CD4-positive, alpha-beta memory T cell (primary cell): ENCODE measurements at places on chromosomes 5 and 9. TPM values are rescaled to one million over a fixed set of nuclear protein-coding genes. Genes with fewer than 3 reads are reported as not detected.

DNA sequence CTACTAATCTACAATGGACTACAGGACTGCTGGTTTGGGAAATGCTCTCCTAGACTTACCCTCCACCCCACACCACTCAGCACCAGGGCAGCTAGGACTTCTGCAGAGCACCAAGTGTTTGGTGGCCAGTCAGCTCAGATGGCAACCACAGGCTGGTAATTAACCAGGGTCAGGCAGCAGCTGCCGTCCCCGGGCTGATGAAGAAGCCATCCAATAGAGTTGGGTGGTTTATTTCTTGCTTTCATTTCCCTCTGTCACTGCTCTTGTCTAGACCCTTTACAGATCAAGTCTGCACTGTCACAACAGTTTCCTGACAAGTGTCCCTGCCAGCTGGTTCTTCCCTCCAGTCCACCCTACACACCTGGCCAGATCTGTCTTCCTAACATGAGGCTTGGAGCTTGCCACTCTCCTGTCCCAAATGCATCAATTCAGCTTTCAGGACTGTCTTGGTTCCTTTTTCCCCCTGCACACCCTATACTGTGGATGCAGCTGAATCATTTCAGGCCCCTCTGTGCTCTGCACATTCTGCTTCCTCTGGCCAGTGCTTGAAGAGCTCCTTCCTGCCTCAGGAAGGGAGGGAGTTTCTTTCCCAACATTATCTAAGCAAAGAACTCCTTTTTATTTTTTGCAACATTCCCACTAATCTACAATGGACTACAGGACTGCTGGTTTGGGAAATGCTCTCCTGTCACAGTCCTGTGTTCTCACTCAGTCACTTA is 30.2 kb upstream of the HSPA9 start:
- H3K27me3 ChIP-seq: no peaks in the 10 kb centered on the region
- H3K4me1 ChIP-seq: peaks cover 5% of the 10 kb centered on the region
- H3K36me3 ChIP-seq: no peaks in the 10 kb centered on the region
- DNase-seq: no peak
- no peak overlapping the region for H3K27ac ChIP-seq

DNA sequence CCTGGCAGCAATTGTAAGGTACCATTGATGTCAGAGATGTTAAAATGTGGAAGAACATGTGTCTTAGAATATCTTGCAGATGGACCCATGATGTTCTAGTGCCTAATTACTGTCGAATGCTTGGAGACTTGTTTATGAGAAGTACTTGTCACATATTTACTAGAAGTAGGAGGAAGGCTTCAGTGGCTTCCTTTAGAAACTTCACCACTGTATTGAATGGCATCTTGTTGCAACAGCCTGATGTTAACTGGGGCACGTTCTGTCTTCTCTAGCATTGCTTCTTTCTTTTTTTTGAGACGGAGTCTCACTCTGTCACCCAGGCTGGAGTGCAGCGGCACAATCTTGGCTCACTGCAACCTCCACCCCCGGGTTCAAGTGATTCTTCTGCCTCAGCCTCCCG is 16.5 kb downstream of the UGCG start:
- DNase-seq: no peak
- H3K36me3 ChIP-seq: no peaks in the 10 kb centered on the region
- H3K4me1 ChIP-seq: peaks cover 83% of the 10 kb centered on the region
- no peaks in the 10 kb centered on the region for H3K27me3 ChIP-seq

- H3K27ac ChIP-seq: no peak overlapping the region
- H3K4me1 ChIP-seq: no peaks in the 10 kb centered on the region
- no peak overlapping the region for H3K4me3 ChIP-seq
- DNase-seq: no peak
- no peaks in the 10 kb centered on the region for H3K27me3 ChIP-seq
Measured at GRCh38 chr5:166331521-166331920, 1959.9 kb upstream of the WWC1 start.

GRCh38 chr5:33793836-33794549 is 97.8 kb downstream of the ADAMTS12 start:
- no peaks in the 10 kb centered on the region for H3K4me1 ChIP-seq
- DNase-seq: no peak
- H3K36me3 ChIP-seq: no peaks in the 10 kb centered on the region

GRCh38 chr5:6470672-6471071 is 22.0 kb downstream of the UBE2QL1 start:
- H3K4me3 ChIP-seq: no peak overlapping the region
- H3K4me1 ChIP-seq: no peaks in the 10 kb centered on the region
- no peaks in the 10 kb centered on the region for H3K27me3 ChIP-seq
- no peaks in the 10 kb centered on the region for H3K36me3 ChIP-seq

DNA sequence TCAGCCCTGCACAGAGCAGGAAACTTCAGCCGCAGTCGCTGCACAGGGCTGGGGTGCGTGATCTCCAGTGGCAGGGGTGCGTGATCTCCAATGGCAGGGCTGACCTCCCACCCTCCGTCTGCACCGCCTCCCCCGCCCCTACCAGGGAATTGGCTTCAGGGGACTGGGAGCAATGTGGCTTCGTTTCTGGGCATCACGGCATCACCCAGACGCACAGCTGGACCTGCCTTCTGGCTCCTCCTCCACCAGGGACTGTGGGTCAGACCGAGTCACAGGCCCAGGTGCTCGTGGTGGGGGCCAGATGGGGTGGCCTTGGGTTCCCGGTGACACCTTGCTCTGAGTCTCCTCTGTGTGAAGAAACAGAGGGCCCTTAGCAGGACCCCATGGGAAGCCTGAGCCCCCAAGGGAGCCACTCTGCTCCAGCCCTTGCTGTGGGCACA is 51.1 kb downstream of the AHRR start:
- H3K4me1 ChIP-seq: peaks cover 15% of the 10 kb centered on the region
- no peak overlapping the region for H3K27ac ChIP-seq
- H3K4me3 ChIP-seq: no peak overlapping the region
- no peaks in the 10 kb centered on the region for H3K36me3 ChIP-seq
- DNase-seq: no peak

DNA sequence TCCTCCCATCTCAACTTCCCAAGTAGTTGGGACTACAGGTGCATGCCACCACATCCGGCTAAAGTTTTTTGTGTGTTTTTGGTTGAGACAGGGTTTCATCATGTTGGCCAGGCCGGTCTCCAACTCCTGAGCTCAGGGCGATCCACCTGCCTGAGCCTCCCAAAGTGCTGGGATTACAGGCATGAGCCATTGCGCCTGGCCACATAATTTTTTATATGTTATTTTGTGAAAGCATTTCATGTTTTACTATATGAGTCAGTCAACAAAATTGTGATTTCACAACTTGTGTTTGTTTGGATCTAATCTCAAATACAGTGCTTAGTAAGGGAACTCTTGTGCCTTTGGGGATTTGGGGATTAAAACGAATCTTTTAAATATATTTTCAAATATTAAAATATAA is 20.0 kb upstream of the FAM120AOS start:
- DNase-seq: no peak
- H3K36me3 ChIP-seq: no peaks in the 10 kb centered on the region
- no peak overlapping the region for H3K4me3 ChIP-seq
- no peak overlapping the region for H3K27ac ChIP-seq
- H3K27me3 ChIP-seq: no peaks in the 10 kb centered on the region
- H3K4me1 ChIP-seq: peaks cover 23% of the 10 kb centered on the region

DNA sequence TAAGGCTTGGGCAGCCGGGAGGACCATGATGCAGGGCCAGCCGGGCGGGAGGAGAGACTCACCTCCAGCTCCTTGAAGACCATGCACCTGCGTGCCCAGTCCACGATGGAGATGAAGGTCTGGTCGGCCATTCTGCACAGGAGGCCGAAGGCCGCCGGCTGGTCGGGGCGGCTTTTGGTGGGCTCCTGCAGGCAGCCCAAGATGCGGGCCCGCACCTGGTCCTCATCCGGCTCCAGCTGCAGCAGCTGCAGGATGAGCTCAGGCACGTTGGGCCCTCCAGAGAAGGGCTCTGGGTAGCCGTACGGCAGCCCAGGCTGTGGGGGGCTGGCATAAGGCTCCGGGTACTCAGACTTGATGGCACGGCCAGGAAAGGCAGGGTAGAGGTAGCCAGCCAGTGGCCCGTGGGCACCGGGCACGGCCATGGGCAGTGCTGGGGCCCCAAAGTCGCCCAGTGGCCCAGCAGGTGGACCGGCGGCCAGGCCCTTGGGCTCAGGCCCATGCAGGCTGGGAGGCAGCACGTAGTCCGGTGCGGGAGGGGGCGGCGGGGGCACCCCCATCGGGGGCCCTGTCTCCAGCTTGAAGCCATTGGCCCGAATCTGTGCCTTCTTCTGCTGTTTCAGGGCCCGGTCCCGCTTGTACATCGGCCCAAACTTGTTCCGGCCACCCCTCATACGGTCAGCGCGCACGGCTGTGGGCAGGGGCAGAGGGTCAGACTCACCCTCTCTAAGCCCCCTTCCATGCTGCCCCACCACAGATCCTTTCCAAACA is 7.0 kb downstream of the NR5A1 start:
- no peak overlapping the region for H3K27ac ChIP-seq
- no peak overlapping the region for H3K4me3 ChIP-seq
- H3K27me3 ChIP-seq: no peaks in the 10 kb centered on the region
- H3K4me1 ChIP-seq: peaks cover 6% of the 10 kb centered on the region
- DNase-seq: no peak

Gene FAM151B
- total RNA-seq: 0.39 TPM

Gene CERCAM
- total RNA-seq: 0.64 TPM

- DNase-seq: no peak
- no peak overlapping the region for H3K4me3 ChIP-seq
- H3K4me1 ChIP-seq: no peaks in the 10 kb centered on the region
- no peak overlapping the region for H3K27ac ChIP-seq
- H3K36me3 ChIP-seq: no peaks in the 10 kb centered on the region
Measured at GRCh38 chr5:135642488-135642870, 63.7 kb upstream of the CXCL14 start.

DNA sequence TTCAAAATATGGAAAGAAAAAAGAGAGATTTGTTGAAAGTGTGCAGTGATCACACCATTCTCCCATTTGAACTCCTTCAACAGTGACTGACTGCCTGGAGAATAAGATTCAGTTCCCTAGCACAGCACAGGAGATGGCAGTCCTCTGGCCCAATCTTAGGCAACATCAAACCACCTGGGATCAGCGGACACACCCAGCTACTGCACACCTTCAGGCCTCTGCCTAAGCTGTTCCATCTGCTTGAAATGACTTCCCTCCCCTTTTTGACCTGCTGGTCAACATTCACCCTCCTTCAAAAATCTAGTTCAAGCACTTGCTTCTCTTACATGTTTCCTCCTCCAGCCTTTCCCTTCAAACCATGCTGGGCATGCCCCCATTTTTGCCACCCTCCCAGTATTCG is 4.5 kb downstream of the MAPK9 start:
- no peak for DNase-seq
- peaks cover 21% of the 10 kb centered on the region for H3K4me1 ChIP-seq
